ENCODE measurements at places on chromosomes 3 and 15.

- DNase-seq = no peak
These were observed 524.9 kb downstream of the ZNF385D start for GRCh38 chr3:21226086-21226485.

DNA sequence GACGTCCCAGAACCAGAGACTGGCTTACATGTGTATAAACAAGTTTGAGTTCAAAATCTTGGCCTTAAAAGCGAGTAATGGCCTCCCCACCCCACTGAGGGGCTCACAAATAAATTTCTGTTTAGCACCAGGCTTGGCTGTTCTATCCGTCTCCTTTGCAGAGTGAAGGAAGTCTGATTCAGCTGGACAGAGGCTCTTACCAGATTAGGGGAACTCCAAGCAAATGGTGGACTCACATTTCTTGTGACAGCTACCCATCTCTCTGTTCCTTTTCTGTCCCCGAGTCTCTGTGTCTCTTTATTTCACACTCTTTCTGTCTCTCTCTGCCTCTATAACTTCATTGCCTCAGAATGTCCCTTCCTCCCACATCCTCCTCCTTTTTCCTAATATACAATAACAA is 62.7 kb downstream of the DGKG start:
- no peak for DNase-seq

DNA sequence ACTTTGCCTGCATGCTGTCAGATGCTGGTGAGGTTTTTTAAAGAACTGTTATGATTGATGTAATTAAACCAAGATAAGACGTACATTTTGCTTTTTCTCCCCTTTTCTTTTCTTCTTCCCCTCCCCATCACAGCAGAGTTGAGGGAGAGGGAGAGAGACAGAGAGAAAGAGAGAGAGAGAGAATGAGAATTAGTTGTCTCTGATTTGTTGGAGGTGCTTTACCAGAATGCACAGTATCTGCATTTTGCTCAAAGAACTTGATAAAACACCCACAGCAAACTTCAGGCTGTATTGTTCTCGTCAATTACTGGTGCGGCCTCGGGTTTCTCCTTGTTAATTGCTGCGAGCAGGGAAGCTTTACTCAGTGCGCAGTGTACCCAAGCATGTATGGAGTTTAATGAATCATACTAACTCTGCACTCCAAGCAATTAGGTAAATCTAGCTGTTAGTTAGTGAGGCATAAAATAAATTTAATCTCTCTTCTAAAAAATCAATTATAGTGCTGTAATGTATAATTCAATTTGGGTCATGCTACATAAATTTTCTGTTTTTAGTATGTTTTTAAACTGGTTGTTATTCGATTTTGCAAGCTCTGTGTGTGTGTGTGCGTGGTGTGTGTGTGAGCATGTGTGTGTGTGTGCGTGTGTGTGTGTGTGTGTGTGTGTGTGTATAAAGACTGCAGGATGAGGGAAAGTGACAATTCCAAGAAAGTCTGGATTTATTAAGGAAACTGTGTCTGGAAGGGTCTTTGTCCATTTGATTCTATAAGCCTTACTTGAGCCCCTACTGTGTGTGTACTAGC is 273.4 kb downstream of the TLE3 start:
- no peak for DNase-seq

GRCh38 chr3:171892457-171892856 is 49.3 kb downstream of the TMEM212 start:
- DNase-seq = no peak

DNA sequence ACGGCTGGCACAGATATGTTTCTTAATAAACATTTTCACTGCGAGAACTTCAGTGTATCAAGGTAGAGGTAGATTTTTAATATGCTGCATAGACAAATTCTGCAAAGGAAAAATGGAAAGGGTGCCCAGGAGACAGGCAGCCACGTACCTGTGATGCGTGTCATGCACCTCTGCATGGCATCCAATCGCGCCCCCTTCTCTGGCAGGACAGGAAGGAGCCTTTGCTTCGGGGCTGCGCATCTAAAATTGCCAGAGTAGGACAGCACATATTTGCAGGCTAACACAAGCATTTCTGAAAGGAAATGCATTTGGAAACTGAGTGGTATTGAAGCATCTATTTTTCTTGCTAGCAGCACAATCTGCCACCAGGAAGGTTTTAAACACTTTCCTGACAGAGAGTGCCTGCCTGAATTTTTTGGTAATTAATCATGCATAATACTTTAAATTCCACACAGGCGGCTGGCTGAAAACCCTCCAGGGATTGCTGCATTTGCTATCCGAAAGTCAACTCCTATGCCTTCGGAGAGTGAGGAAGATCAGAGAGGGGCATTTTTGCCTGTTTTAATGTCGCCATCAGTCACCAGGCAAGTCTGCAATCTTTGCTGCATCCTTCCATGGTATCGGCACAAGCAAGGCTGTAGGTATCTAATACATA is 165.1 kb upstream of the ATP10A start:
- no peak for DNase-seq

DNA sequence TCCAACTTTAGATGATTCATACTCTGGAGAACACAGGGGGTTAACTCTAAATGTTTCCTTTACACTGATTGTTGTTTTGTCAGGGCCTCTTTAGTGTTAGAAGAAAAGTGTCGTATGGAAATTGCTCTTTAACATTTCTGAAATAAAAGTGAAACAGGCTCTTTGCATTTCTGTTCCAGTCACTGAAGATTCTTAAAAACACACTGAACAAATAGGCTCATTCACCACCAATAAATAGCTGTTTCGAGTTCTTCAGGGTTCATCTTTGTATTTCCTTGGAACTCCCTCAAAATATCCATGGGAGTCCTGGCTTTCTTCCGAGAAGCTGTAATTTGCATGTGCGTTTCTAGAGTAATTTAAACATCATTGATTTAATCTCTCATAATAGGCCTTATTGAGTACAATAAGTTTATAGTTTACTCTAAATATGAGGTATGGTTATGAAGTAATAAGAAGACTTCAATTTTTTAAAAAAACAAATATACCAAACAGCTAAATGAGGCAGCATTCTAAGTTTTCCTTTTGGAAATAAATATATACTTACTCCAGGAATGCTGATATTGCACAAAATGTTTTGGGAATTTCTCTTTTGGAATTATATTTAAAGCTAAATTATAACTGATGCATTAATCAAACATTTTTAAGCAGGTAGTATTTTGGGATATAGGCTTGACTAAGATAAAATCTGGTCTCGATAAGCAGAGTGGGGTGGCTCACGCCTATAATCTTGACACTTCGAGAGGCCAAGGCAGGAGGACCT is 327.4 kb downstream of the EPHA3 start:
- DNase-seq = no peak

- DNase-seq = no peak
These were observed 20.3 kb downstream of the ZBTB11 start for GRCh38 chr3:101656651-101657050.

DNA sequence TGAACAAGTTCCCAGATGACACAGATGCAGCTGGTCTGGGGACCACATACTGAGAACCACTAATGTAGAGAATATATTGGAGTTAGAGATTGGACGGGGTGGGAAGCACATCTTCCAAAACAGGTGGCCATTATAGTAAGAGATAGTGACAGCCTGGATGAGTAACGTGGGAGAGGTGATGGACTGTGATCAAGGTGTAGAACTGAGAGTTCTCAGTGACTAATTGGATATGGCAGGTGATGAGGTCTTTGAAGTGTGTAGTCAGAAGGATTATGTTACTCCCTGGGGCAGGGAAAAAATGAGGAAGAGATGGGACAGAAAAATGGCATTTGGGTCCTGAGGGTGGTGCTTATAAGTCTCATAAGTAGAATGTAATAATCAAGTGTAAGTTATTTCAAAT is 66.6 kb downstream of the KCNMB2 start:
- no peak for DNase-seq

- DNase-seq = no peak
These were observed 42.4 kb upstream of the CMC1 start for GRCh38 chr3:28198974-28199373.

GRCh38 chr15:49570672-49571071 is 49.9 kb downstream of the FAM227B start:
- DNase-seq = no peak

- no peak for DNase-seq
These were observed 33.1 kb downstream of the ARMC8 start for GRCh38 chr3:138220242-138220641.

GRCh38 chr3:47121409-47121808 is 42.5 kb downstream of the SETD2 start:
- DNase-seq = no peak

DNA sequence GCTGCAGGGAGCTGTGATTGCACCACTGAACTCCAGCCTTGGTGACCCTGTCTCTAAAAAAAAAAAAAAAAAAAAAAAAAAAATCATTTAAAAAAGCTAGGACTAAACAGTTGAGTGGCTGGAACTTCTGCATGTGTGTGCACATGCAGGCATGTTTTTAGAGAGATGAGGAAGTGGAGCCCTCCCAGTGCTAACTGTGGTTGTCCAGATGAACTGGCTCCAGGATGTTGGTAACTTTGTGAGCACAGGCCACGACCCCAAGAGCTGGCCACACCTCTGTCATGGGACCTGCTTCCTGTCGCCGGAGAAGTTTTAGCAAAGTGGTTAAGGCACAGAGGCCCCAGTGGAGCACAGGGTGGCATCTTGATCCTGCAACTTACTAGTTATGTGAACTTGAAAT is 27.0 kb downstream of the CHCHD6 start:
- DNase-seq = no peak

GRCh38 chr3:82132210-82133069 is 371.0 kb upstream of the GBE1 start:
- DNase-seq = no peak

DNA sequence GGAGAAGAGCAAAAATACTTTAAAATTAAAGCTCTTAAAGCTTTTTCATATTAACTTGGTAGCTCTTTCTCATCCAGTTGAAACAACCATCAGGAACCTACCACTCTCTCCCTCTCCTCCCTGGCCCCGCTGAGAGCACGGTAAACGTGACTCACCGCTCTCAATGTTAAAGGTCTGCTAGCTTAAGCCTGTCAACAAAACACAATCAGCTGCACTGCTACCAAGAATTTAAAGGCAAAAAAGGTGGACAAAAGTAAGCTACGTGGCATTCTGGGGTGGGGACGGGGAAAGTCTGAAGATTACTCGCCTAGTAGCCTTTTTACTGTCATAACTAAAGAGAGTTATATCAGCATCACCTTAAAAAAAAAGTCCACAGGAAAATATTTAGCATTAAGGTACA is 8.4 kb upstream of the GP5 start:
- no peak for DNase-seq

- no peak for DNase-seq
These were observed 36.5 kb downstream of the U2SURP start for GRCh38 chr3:143037867-143038266.

DNA sequence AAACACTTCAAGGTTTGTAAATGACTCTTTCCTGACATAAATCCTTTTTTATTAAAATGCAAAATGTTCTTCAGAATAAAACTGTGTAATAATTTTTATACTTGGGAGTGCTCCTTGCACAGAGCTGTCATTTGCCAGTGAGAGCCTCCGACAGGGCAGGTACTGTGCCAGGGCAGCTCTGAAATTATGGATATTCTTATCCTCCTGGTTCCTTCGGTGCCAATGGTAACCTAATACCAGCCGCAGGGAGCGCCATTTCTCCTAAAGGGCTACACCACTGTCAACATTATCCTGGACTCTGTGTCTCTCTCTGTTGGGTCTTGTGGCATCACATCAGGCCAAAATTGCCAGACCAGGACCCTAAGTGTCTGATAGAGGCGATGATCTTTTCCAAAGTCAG is 33.0 kb downstream of the CHDH start:
- DNase-seq = no peak

DNA sequence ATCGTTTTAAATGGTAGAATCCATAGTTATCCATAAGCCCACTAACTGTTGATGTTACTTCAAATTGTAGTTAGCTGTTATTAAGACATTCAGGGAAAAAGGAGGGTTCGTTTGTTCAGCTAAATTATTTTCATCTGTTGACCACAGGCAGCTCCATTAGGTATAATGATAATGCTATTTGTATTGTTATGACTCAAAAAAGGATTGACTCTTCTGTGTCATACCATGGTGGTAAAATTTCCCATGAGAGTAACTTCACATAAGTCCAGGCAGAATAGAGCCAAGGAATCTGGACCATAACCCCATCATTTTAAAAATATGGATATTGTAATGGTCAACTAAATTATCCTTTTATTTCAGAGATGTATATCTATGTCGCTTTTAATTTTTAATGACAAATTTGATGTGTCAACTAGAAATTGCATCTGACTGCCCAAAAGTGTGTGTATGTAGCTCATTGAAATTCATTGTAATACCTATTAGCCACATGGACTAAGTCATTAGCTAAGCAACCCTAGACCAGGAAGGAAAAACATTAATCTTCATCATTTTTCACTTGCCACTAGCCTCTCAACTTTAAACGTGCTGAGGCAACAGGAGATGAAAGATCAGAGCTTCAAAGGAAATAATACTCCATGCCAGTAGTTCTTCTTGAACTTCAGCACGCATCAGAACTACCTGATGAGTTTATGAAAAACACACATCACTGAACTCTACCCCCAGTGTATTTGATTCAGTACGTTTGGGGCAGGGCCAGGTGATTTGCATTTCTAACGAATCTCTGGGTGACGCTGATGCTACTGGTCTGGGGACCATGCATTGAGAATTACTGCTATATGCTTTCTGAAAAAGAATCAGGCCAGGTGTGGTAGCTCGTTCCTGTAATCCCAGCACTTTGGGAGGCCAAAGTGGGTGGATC is 537.7 kb downstream of the UNC13C start:
- no peak for DNase-seq

DNA sequence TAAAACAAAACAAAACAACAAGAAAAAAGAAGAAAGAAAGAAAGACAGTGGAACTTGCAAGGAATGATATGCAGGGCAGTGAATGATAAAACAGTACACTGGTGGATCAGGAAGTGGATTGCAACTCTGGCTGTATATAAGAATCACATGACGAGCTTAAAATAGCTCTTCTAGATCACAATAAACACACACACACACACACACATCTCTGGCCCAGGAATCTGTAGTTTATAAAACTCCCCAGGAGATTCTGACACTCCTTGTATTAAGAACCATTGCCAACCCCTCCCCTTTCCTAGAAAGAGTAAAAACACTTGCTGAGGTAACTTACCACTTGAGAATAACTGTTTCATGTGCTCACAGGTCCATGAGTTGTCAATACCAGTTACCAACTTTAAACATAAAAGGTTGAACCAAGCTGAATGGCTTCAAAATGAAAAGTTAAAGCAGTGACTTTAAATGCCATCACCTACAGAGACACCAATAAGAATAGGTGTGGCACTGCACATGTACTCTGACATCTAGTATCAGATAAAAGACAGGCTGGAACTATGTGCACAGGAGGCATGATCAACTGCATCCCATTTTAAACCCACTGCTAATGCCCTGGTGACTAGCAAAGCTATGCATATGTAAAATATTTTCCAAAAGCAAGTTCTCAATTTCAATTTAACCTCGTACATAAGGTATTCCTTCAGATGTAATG is 3.9 kb downstream of the CPOX start:
- DNase-seq = no peak

DNA sequence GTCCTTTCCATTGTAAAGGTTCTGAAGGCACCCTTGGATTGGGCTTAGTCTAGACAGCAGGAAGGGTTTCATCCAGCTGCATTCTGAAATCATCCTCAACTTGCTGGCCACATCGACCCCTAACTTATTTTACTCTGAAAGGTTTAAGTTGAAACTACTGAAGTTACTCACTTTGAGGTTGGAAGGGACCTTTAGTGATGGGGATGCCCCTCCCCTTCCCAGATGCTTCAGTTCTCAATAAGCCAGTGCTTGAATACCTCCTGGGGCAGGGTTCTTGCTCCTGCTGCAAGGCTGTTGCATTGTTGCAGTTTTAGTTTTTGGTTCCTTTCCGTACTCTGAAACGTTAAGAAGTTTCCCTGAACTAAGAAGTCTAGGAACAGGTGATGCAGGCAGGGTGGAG is 26.4 kb downstream of the FGD5 start:
- no peak for DNase-seq

- DNase-seq = no peak
These were observed 48.7 kb upstream of the OCA2 start for GRCh38 chr15:28147801-28148200.
